Activated T-helper 2 cell treated with anti-CD3 and anti-CD28 coated beads, Interferon-gamma antibody, Interleukin-2, Interleukin-4, amounts not matched to agents 10 μg/mL and 5 μg/mL and 100 μg/mL, durations not matched to agents 14 hours and 24 hours and 36 hours (primary cell): ENCODE measurements at places on chromosomes 6 and 20.

DNA sequence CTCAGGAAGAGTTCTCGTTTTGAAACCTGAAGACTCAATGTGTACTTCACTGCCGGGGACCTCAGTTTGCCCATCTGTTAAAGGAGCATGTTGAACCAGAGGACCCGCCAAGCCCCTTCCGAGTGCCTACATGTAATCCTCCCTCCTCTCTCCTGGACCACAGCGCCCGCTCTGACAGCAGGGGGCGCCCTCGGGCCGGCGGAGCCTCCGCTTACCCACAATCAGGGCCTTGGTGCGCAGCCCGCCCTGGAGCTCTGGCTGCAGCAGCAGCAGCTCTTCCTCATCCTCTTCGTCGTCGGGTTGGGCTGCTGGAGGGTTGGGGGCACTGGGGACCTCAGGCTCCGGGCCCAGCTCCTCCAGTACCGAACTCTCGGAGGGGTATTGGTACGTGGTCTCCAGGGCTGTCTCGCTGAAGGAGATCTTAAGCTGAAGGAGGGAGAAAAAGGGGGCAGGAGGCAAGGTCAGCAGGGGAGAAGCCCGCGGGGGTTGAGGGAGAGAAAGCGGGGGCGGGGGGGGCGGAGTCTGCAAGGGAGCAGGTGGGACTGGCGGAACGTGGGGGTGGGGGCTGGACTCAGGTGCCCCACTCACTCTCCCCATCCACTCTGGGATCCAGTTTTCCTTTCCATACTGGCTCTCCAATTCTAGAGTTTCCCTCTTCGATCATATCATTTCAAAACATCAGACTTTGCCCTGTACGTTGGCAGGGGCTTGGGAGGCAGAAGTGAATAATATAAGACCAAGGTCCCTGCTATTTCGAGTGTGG lies 6.3 kb upstream of the DHX16 start:
- DNase-seq = peak; percentile 86

DNA sequence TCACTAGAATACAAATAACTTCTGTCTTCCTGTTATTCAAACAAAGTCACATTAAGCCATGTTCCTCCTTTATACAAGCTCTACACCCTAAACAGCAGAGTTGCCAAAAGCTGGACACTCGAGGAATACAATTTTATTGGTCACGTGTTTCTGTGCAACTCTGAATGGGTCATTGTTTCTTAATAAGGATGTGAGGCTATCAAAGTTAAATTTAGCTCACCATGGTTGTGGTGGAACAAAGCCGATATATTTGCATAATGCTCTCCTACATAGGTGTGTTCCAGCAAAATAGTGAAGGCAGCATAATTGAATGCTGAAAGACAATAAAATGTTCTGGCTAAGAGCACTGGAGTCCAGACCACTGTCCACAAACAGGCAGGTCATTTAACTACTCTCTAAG lies 36.9 kb upstream of the CD2AP start:
- DNase-seq = no peak

DNA sequence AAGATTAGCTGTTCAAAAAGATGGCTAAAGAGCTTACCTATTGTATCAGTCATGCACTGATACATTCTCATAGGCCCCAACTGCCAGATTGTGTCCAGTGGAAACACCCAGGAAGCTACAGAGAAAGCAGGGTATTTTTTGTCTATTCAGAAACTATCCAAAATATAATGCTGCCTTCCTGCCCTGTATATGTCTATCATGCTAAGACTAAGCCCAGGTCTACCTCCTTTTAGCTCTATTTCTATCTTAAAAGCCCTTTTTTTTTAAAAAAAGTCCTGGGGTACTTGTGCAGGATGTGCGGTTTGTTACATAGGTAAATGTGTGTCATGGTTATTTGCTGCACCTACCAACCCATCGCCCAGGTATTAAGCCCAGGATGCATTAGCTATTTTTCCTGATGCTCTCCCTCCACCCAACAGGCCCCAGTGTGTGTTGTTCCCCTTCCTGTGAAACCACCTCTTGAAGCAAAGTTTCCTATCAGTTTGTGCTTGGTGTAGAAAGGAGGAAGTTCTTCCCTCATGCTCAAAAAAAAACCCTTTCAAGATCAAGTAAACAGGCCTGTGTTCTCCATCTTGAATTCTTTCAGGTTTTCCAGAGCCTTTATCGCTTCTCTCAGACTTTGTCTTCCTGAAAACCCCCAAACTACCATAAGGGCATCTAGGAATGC lies 514 bp downstream of the DEFB129 start:
- DNase-seq = no peak

DNA sequence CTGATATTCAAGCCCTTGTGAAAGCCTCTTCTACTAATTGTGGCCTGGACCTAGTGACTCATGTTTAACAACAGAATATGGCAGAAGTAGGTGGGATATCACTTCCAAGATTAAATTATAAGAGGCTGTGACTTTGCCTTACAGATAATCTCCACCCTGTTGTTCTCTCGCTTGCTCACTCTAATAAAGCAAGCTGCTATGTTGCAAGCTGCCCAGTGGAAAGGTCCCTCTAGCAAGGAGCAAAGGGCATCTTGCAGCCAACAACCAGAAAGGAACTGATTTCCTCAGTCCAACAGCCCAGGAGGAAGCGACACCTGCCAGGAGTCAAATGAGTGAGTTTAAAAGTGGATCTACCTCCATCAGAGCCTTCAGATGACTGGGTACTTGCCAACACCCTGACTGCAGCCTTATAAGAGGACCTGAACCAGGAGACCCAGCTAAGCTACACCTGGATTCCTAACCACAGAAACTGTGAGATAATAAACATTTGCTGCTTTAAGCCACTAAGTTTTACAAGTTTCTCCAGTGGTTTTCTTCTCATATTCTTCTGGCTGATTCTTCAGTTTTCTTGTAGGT lies 112.6 kb downstream of the FRK start:
- no peak for DNase-seq

DNA sequence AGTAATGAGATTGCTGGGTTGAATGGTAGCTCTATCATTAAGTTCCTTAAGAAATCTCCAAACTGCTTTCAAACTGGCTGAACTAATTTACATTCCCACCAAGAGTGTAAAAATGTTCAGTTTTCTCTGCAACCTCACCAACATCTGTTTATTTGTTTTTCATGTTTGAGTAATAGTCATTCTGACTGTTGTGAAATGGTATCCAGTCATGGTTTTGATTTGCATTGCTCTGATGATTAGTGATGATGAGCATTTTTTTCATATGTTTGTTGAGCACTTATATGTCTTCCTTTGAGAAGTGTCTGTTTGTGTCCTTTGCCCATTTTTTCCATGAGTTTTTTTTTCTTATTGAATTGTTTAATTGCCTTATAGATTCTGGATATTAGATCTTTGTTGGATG lies 24.9 kb downstream of the DEFB125 start:
- no peak for DNase-seq

DNA sequence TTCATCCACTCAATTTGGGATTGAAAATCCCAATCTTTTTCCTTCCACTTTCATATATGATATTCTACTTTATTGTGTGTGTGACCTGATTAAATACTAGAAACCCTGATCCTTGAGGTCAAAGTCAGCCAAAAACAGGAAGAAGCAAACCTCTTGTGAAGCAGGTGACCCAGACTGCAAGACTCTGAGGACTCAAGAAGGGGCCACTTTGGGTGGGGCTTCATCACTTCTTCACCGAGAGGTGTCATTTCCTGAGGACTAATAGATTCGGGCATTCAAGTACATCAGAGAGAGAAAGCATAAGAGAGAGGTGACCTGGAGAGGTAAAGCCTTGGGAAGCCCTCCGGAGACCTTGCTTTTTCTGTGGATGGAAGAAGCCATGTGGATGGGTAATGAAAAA lies 129.0 kb downstream of the CFAP61 start:
- DNase-seq = no peak

DNA sequence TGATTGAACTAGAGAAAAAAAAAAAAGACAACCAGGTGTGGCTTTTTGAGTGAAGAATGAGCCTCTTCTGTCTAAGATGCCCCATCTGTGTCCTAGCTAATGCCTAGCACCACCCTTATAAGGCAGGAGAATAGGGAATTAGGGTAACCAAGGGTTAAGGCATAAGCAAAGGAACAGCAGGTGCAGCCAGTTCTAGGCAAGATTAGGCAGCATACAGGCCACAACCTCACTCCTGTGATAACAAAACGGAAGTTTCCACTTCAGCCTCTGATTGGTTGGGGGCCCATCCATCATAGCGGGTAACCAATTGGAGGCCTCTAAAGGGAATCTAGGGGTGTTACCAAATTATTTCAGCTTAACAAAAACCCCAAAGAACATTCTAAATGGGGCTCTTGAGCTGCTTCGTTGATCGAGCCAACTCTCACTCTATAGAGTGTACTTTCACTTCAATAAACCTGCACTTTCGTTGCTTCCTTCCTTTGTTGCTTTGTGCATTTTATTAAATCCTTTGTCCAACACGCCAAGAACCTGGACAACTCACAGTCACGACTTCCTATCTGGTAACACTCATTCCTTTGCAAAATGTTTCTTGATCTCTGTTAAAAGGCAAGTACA lies 61.9 kb upstream of the TAGAP start:
- DNase-seq = peak; percentile 91

DNA sequence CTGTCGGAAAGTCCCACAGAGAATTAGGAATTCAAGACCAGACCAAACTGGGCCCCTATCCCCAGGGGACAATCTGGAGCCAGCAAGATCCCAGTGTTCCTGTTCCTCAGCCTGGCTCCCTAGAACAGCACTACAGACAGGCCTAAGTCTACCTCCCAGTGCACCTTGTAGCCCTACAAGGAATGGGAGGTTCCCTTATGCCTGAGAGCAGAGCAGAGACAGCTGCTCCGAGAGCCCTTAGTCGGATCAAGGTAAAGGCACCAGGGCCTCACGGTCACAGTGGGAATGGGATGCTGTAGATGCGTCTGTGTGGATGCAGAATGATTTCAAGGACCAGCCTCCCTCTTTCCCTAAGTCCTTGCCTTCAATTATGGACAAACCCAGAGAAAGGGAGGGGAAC lies 204.5 kb upstream of the STXBP5 start:
- no peak for DNase-seq

GRCh38 chr20:64080813-64081623 lies 1.1 kb downstream of the OPRL1 start:
- DNase-seq = no peak

DNA sequence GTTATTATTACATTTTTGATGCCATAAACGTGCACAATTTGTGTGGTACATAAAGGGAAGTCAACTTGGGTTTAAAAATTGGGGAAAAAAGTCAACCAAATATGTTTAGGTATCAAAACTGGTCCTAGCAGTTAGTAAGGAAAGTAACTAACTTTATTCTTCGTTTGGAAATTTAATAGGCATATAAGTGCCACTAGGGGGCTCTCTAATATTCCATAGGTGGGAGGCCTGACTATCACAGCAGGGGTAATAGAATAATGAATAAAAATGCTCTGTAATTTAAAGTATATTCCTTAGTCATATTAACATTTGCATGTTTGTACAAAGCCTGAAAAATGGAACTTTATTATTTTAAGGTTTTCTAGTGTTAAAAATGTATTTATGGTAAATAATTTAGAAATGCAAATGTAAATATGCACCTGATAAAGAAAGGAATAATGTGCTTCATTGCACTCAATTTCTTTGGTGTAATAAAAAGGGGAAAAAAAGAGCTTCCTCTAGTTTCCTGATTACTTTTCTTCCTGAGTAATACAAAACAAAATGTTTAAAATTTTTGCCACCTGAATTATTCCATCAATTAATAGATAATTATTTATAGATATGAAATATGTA lies 125.7 kb upstream of the HDAC2 start:
- no peak for DNase-seq

GRCh38 chr20:51469578-51470498 lies 72.7 kb downstream of the NFATC2 start:
- DNase-seq = no peak

DNA sequence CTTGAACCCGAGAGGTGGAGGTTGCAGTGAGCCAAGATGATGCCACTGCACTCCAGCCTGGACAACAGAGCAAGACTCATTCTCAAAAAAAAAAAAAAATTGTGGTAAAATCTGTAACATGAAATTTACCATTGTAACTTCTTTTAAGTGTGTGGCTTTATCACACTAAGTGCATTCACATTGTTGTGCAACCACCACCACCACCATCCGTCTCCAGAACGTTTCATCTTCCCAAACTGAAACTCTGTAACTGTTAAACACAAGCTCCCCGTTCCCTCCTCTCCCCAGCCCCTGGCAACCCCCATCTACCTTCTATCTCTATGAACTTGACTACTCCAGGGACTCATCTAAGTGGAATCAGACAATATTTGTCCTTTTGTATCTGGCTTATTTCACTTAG lies 29.7 kb downstream of the PDRG1 start:
- no peak for DNase-seq
